ENCODE measurements at places on chromosomes 4 and X. TPM values are rescaled to one million over a fixed set of nuclear protein-coding genes. Genes with fewer than 3 reads are reported as not detected.

The SPANXN2 gene
- not detected for total RNA-seq

The CENPVL1 gene
- total RNA-seq: not detected

The LIMCH1 gene
- 45.0 TPM for total RNA-seq

The UGT2B17 gene
- total RNA-seq: not detected

Measured in A549 treated with CpdA at 1 μM for 4 hours (cell line).